ENCODE measurements at places on chromosomes 4 and X. TPM values are rescaled to one million over a fixed set of nuclear protein-coding genes. Genes with fewer than 3 reads are reported as not detected.

- DNase-seq = no peak
Observed at GRCh38 chrX:47483306-47484268, 565 bp upstream of the ZNF41 start.

GRCh38 chr4:5126231-5126630 is 75.0 kb downstream of the STK32B start:
- DNase-seq = no peak

GRCh38 chrX:29155286-29155685 is 568.0 kb downstream of the IL1RAPL1 start:
- no peak for DNase-seq

- no peak for DNase-seq
Observed at GRCh38 chr4:42673082-42673425, 16.1 kb upstream of the ATP8A1 start.

SMIM10 gene
- polyA plus RNA-seq = 0.53 TPM
